ENCODE measurements at places on chromosomes 7 and 10.

DNA sequence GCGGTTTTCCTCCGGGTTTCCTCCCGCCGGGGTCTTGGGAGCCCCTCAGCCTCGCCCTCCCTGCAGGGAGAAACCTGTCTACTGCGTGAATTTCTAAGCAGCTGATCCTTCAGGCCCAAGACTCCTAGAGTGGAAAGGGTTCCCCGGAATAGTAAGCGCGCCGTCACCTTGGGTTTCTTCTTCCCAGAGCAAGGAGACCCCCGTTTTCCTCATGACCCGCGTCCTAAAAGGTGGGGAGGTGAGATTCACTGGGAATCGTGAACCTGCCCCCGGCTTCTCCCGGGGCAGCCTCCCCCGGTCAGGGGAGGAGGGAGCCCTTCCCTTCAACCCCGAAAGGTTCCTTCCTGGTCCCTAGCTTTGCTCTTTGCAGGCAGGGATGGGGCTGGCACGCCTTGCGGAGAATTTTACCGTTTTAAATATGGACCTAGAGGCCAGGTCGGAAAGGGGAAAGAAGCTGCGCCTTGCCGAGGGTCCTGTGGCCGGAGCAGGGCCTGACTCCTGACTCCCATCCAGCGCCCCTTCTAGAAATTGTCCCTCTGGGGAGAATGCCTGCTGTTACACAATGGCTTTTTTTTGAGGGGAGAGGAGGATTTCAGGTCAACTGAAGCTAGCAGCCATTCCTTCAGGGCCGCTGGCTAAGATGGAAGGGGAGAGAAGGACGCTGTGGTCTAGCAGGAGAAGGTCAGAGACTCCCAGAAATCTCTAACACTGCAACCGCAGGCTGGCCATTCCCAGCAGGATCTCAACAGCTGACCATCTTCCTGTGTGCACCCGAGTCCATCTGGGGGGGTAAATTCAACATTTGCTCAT lies 11.6 kb upstream of the MNX1 start:
- peaks cover 7% of the 10 kb centered on the region for H3K36me3 ChIP-seq
- no peak overlapping the region for H3K27ac ChIP-seq
- DNase-seq: no peak
- peaks cover 61% of the 10 kb centered on the region for H3K27me3 ChIP-seq

- no peaks in the 10 kb centered on the region for H3K36me3 ChIP-seq
- H3K4me1 ChIP-seq: peaks cover 29% of the 10 kb centered on the region
Measured at GRCh38 chr10:33117816-33118215, 159.8 kb upstream of the ITGB1 start.

DNA sequence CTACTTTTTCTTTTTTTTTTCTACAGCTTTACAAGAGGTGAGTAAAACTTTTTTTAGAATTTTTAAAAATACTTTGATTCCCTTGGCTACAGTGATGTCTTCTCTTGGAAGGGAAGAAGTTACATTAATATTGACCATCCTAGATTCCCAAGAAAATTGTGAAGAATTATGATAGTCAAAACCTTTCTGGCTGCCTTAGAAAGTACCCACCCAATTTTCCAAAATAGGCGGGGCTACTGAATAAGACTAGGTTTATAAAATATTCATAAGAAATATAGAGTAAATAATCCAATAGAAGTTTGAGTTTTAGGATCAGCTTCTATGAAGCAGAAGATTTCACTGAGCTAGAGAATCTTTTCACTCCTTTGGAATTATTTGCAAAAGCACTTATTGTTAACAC lies 3.0 kb downstream of the COL1A2 start:
- H3K36me3 ChIP-seq: no peaks in the 10 kb centered on the region
- H3K4me3 ChIP-seq: no peak overlapping the region
- no peaks in the 10 kb centered on the region for H3K4me1 ChIP-seq
- no peaks in the 10 kb centered on the region for H3K27me3 ChIP-seq
- no peak overlapping the region for H3K27ac ChIP-seq

GRCh38 chr7:17530741-17531421 lies 232.4 kb downstream of the AHR start:
- peak overlapping the region; percentile 86 for H3K27ac ChIP-seq
- no peak overlapping the region for H3K4me3 ChIP-seq
- H3K4me1 ChIP-seq: peaks cover 66% of the 10 kb centered on the region
- DNase-seq: no peak
- no peaks in the 10 kb centered on the region for H3K27me3 ChIP-seq
